ENCODE measurements at places on chromosomes 13 and 19.

- no peak for DNase-seq
Measured at GRCh38 chr19:39847525-39847924, 1.3 kb upstream of the FBL start.

- no peak for DNase-seq
Measured at GRCh38 chr19:45781214-45782161, 802 bp downstream of the DMPK start.

- DNase-seq: no peak
Measured at GRCh38 chr19:34794066-34794960, 21.3 kb upstream of the ZNF599 start.

DNA sequence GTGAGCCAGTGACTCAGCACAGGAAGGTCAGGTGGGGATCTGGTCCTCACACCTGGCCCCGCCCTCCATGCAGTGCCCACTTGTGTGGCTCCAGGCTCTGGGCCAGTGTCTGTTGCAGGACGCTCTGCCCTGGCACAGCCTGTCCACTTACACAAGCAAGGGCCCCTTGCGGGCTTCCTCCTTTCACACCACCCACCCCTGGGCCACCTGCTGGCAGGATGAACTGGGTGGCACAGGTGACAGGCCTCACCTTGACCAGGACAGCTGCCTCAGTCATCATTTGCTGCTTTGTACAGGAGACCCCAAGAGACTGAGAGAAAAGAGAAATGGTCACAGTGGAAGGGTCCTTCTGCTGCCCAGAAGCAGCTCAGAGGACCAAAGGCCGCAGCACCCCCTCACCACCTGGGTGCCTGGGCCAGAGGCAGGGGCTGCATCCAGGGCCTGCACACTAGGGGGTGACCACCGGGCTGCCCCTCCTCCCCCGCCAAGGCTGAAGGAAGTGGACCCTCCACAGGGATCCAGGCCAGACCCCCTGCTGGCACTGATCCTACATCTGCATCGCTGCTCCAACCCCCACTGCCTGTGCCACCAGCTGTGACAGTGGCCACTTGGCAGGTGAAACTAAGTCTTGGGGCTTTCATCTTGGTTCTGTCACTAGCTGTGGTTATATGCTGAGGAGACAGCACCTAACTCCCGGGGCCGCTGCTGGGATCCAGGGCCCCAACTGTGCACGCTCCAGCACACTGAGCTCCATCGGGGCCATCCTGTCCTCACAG, 110.3 kb downstream of the TUBA3C start:
- no peak for DNase-seq

DNA sequence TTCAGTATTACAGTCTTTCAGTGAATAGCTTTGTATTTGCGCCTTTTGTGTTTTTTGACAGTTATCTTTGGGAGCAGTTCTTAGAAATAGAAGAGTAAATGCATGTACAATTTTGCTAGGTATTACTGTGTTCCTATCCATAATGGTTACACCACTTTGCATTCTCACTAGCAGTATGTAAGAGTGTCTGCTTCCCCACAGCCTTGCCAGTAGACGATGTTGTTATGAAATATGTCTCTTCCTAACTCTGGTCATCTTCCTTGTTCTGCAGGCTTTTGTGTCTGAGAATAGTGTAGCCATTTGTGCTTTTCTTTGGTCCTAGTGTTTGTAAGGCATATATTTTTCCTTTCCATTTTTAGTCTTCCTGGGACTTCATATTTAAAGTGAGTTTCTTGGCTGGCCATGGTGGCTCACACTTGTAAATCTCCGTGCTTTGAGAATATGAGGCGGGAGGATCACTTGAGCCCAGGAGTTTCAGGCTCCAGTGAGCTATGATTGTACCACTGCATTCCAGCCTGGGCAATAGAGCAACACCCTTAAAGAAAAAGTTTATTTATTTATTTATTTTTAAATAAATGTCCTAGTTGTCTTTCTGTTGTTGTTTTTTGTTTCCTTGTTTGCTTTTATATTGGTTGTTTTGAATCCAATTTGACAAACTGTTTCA, 140.3 kb downstream of the PDS5B start:
- no peak for DNase-seq

DNA sequence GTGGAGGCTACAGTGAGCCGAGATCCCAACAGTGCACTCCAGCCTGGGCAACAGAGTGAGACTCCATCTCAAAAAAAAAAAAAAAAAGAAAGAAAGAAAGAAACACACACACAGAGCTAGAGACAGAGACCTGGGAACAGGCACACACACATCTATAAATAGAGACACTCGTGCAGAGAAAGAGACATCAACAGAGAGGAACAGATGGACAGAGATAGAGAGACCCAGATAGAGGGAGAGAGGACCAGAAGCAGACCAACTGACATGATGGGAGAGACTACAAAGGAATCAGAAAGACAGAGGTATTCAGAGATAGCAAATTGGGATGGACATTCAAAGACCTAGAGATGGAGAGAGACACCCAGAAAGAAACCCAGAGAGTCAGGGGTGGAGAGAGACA, 2.1 kb upstream of the CA11 start:
- DNase-seq: no peak

- DNase-seq: no peak
Measured at GRCh38 chr13:24006520-24007248, 109.4 kb upstream of the C1QTNF9B start.

GRCh38 chr19:35754370-35755130, 2.3 kb downstream of the HSPB6 start:
- no peak for DNase-seq

DNA sequence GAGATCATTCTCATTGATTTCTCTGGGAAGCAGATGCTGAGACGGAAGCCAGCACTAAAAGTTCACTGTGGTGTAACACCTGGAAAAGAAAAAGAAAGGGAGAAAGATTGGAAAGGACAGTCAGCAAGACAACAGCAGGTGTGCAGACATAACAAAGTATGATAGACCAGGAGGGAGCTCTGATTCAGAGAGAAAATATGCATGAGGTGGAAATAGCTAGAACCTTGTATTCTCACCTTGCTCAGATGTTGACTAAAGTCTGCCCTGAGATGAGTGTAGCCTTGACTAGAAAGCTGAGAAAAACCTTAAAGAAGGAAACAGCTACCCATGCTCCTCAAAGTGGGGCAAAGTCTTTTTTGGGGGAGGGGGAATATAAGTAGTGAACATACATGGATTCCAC, 1711.8 kb downstream of the EFNB2 start:
- DNase-seq: no peak

- DNase-seq: no peak
Measured at GRCh38 chr13:91211510-91211909, 136.0 kb upstream of the MIR17HG start.

DNA sequence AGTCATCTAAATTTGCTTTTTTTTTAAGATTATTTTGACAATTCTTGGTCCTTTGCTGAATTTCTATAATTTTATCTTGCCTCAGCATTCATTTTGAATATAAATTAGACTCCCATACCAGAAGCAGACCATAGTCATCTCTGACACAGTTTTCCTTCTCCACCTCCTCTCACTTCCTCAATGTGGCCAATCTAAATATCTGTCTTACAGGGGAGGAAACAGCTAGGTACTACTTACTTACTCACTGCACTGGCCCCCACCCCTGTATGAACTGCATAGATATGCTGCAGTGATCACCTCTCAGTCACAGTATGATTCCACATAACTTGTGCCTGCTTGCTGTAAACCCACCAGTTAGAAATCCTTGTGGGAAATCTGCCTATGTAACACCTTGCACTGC, 665.6 kb downstream of the FGF9 start:
- no peak for DNase-seq

DNA sequence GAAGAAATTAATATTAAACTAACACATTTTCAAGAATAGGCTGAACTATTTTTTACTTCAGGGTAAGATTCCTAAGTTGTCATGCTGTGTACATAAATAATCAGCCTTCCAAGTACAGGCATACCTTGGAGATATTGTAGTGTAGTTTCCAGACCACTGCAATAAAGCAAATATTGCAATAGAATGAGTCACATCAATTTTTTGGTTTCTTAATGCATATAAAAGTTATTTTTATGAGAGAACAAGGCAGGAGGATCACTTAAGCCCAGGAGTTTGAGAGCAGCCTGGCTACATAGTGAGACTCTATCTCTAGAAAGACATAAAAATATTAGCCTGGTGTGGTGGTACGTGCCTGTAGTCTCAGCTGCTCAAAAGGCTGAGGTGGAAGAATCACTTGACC, 511.5 kb downstream of the UQCRFS1 start:
- no peak for DNase-seq

DNA sequence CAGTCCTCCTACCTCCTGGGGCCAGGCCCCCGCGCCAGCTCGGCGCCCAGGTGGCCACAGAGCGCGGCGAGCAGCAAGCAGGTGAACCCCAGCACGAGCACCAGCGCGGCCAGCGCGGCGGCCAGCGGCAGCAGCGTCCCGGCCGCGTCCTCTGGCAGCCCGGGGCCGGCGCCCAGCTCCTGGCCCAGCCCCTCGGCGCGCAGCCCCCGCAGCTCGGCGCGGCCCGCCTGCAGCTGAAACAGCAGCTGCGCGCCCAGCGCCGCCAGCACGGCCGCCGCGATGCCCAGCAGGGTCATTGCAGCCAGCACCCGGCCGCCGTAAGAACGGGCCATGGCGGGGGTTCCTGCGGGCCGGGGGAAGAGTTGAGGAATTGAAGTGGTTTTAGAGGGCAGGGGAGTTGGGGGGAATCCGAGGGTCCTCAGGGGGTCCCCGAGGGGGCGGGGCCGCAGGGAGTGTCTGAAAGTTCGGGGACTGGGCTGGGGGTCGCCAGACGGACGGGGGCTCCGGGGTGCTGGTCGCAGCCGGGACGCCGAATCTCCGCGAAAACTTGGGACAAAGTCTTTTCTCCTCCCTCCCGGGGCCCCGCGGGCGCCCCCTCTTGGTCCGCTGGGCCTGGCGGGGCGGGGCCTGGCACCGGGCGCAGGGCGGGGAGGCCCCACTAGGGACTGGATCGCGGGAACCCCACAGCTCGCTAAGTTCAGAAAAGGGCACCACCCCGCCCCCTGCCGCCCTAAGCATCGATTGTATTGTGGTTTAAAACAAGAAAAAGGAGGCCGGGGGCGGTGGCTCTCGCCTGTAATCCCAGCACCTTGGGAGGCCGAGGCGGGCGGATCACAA, at the start of gene TMEM221:
Gene TMEM221, minus strand, starts transcription at position 538 of the 837 bp plus-strand sequence. Its CDS starts 206 bp downstream, at position 332.
- DNase-seq: no peak

- no peak for DNase-seq
Measured at GRCh38 chr19:40739030-40739839, 11.0 kb downstream of the ACTMAP start.

GRCh38 chr19:38632476-38633213, 13.7 kb downstream of the EIF3K start:
- no peak for DNase-seq

- no peak for DNase-seq
Measured at GRCh38 chr13:98108341-98108740, 34.6 kb upstream of the FARP1 start.

GRCh38 chr13:73684286-73684685, 449.9 kb downstream of the KLF12 start:
- DNase-seq: no peak

- no peak for DNase-seq
Measured at GRCh38 chr19:2048959-2049740, 1.9 kb downstream of the MKNK2 start.

- DNase-seq: no peak
Measured at GRCh38 chr19:42426643-42427042, 545 bp downstream of the LIPE start.

DNA sequence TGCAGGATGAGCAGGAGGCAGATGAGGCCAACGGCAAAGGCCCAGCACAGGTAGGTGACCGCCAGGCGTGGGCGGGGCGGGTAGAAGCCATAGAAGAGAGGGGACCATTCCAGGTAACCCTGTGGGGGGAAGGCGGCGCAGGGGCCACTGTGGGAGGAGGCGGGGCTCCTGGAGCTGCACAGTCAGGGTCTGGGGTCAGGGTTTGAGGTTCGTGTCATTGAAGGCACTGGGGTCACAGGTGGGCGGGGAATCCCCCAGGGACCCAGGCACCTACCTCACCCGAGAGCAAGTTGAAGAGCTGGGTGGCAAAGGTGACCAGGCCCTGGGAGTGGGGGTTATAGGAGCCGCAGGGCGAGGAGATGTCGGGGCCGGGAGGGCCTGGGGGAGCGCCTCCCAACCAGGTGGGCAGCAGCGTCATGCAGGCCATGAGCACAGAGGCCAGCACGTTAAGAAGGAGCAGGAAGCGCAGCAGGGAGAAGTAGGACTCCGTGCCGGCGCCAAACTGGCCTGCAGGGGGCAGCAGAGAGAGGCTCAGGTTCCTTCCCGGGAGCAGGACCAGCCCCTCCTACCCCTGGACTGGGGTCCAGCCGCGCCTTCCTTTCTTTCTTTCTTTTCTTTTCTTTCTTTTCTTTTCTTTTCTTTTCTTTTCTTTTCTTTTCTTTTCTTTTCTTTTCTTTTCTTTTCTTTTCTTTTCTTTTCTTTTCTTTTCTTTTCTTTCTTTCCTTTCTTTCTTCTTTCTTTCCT, 4.6 kb downstream of the TMC4 start:
- peak; percentile 20 for DNase-seq

DNA sequence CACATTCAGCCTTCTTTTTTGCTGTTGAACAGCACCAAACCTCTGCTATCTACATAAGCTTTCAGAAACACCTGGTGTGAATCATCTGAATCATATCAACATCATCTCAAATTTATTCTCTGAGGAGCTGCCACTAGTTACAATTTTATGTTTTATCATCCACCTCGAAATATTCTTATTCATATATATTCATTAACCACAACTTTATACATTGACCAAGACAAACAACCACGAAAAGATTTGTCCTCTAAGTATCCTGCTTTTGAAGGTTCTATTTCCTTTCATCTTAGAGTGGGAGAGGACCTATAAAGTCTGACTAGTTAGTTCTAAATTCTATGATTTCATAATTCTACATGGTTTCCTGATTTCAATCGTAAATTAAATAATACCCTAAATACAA, 18.9 kb downstream of the ESD start:
- DNase-seq: no peak

DNA sequence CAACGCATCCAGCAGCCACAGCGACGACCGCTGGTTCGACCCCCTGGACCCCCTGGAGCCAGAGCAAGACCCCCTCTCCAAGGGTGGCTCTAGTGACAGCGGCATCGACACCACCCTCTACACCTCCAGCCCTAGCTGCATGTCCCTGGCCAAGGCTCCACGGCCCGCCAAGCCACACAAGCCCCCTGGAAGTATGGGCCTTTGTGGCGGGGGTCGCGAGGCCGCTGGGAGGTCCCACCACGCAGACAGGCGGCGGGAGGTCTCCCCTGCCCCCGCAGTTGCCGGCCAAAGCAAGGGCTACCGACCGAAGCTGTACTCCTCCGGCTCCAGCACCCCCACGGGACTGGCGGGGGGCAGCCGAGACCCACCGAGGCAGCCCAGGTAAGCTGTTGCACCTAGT, 59.5 kb downstream of the DPF1 start:
- no peak for DNase-seq

DNA sequence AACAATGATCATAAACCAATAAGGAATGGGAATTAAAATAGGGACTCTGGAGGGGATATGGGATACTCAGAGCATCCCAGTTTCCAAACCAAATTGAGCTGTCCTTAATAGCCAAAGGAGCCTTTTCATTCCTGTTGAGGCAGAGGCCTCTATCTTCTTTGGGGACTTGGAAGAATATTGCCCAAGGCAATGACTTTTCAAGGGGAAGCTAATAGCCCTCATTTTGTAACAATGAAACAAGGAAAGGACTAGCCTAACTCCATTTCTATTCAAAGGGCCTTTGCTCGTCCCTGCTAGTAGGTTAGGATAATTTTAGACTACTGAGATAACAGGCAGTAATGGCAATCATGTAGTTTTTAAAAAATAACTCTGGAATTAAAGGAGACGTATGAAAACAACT, 789.8 kb upstream of the SLITRK5 start:
- no peak for DNase-seq

GRCh38 chr13:52085421-52085820, 43.5 kb downstream of the NEK5 start:
- DNase-seq: peak; percentile 68

All from GM04503 (cell line).